ENCODE measurements at places on chromosomes 2 and 18. TPM values are rescaled to one million over a fixed set of nuclear protein-coding genes. Genes with fewer than 3 reads are reported as not detected.
A peak's percentile ranks its signal among the peaks of the same experiment; 100 is the strongest.

The ZAP70 gene
- 5.1 TPM for total RNA-seq

The RNU2-63P gene
- not detected for total RNA-seq

The KRTCAP3 gene
- 37.9 TPM for total RNA-seq

The SPC25 gene
- total RNA-seq: 0.67 TPM

The SERPINB3 gene
- total RNA-seq: not detected

The SRSF7 gene
- 108 TPM for total RNA-seq

The PDE6D gene
- total RNA-seq: 21.5 TPM

The CD207 gene
- 0.11 TPM for total RNA-seq

The CNNM4 gene
- 17.3 TPM for total RNA-seq

The UCN gene
- 2.0 TPM for total RNA-seq

The POMC gene
- total RNA-seq: 3.7 TPM

The GAL3ST2 gene
- not detected for total RNA-seq

The DNMT3A gene
- total RNA-seq: 41.2 TPM

The CCBE1 gene
- total RNA-seq: 35.1 TPM

The FRZB gene
- total RNA-seq: 7.4 TPM

The AGXT gene
- not detected for total RNA-seq

DNA sequence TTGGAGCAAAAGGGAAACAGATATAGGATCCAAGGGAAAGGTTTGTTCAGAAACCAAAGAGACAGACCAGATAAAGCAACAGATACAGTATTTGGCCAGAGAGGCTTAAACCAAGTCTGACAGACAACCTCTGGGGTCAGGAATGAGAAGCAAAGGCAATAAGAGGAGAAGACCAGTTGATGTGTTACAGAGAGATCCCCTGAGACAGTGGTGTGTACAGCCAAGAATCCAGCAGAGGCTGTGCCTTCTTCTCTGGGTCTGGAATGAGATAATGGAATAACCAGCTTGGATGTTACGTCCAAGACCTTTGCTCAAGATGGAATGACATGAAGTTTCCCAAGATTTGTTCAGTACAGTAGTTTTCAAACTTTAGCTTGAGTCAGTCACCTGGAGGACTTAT is 61.1 kb downstream of the MDH1 start:
- no peaks in the 10 kb centered on the region for H3K27me3 ChIP-seq
- no peak for DNase-seq
- no peaks in the 10 kb centered on the region for H3K36me3 ChIP-seq
- H3K4me3 ChIP-seq: no peak overlapping the region
- H3K4me1 ChIP-seq: no peaks in the 10 kb centered on the region

- peaks cover 3% of the 10 kb centered on the region for H3K4me1 ChIP-seq
- no peak overlapping the region for H3K27ac ChIP-seq
- no peak for DNase-seq
- H3K4me3 ChIP-seq: no peak overlapping the region
Measured at GRCh38 chr2:156470975-156471583, 34.9 kb downstream of the GPD2 start.

- H3K27me3 ChIP-seq: no peaks in the 10 kb centered on the region
- no peak overlapping the region for H3K27ac ChIP-seq
- H3K4me3 ChIP-seq: no peak overlapping the region
- DNase-seq: no peak
- peaks cover 3% of the 10 kb centered on the region for H3K4me1 ChIP-seq
- no peaks in the 10 kb centered on the region for H3K36me3 ChIP-seq
Measured at GRCh38 chr2:168757223-168757622, 45.2 kb upstream of the NOSTRIN start.

GRCh38 chr2:197113275-197113711 is 186.8 kb upstream of the PGAP1 start:
- H3K36me3 ChIP-seq: peaks cover 2% of the 10 kb centered on the region
- no peak overlapping the region for H3K27ac ChIP-seq
- H3K4me1 ChIP-seq: no peaks in the 10 kb centered on the region
- no peak overlapping the region for H3K4me3 ChIP-seq
- DNase-seq: peak; percentile 75
- no peaks in the 10 kb centered on the region for H3K27me3 ChIP-seq

- H3K4me3 ChIP-seq: peak within 1 kb of the TSS; percentile 67
- DNase-seq: peak; percentile 99
- peaks cover 43% of the 10 kb centered on the region for H3K27me3 ChIP-seq
- H3K27ac ChIP-seq: peak within 1 kb of the TSS; percentile 88
- peaks cover 5% of the 10 kb centered on the region for H3K36me3 ChIP-seq
Measured at GRCh38 chr2:219498280-219499057, at the start of gene GMPPA. GMPPA (plus strand) TSS chr2:219498891; CDS start chr2:219499976, 1,085 bp downstream.

GRCh38 chr2:17877811-17878280 is 621 bp upstream of the KCNS3 start:
- no peaks in the 10 kb centered on the region for H3K36me3 ChIP-seq
- DNase-seq: peak; percentile 22
- H3K27ac ChIP-seq: no peak overlapping the region
- H3K4me3 ChIP-seq: peak overlapping the region; percentile 60
- peaks cover 27% of the 10 kb centered on the region for H3K27me3 ChIP-seq
- no peaks in the 10 kb centered on the region for H3K4me1 ChIP-seq

DNA sequence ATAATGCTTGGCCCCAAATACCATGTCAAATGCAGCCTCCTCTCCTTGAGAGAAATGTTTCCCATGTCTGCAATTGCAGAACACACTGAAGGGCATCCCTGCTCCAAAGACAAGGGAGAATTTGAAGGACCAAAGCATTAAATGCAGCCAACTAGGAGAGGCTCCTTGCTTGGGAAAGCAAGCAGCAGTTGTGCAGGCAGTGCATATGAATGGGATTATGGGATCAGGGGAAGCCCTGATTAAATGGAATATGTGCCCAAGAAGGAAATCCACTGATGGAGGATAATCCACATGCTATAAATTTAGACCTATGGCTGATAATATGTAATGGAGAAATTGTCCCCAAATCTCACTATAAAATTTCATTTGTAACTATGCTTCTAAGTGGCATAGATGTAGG is 116.1 kb downstream of the NCKAP5 start:
- no peaks in the 10 kb centered on the region for H3K27me3 ChIP-seq
- DNase-seq: no peak
- H3K36me3 ChIP-seq: no peaks in the 10 kb centered on the region
- H3K4me1 ChIP-seq: no peaks in the 10 kb centered on the region

DNA sequence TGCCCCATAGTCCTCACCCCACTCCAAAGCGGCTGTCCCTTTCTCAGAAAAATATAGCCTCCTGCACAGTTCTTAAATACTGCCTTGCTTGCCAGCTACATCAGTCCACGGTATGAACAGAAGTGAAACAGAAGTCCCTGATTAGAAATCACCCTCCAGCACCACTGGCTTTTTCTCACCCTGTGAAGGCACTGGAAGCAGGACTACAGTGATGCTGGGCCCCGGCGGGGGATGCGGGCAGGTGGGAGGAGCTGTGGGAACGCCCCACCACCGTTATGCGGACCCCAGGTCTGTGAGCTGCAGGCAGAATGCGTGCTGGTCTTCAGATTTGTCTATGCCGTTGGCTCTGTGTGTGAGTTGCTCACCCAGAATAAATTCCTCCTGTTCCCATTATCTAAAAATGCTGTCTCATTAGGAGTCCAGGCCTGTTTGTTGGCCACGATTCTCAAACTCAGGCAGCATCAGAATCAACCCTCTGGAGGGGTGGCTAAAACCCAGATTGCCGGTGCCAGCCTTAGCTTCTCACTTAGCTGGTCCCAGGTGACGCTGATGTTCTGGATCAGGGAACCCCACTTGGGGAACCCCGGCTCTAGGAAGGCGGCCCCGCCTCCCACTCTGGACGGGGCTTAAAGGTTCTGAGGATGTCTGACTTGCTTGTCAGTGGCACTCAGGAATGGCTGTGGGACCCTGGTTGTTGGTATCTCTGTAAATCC is 224.8 kb upstream of the PXDN start:
- H3K4me1 ChIP-seq: no peaks in the 10 kb centered on the region
- no peak for DNase-seq
- H3K4me3 ChIP-seq: no peak overlapping the region
- no peaks in the 10 kb centered on the region for H3K27me3 ChIP-seq
- no peaks in the 10 kb centered on the region for H3K36me3 ChIP-seq
- no peak overlapping the region for H3K27ac ChIP-seq

DNA sequence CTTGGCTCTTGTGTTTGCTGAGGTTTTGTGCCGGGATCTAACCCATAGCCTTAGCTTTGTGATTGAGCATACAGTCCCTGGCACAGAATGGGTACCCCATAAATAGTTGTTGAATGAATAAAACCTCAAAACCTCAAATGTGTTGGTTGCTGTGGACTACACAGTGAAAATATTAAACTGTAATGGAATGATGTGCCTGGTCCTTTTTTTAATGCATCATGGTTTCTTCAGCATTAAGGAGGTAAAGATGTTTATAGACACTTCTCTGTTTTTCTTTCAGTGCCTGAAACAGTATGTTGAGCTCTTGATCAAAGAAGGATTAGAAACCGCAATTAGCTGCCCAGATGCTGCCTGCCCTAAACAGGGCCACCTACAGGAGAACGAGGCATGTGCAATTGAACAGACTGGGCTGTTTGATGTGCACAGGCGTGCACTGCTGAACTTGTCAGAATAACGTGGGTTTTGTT is 97.0 kb downstream of the RNF144A start:
- no peaks in the 10 kb centered on the region for H3K27me3 ChIP-seq
- no peak overlapping the region for H3K4me3 ChIP-seq
- DNase-seq: no peak
- H3K4me1 ChIP-seq: peaks cover 29% of the 10 kb centered on the region

GRCh38 chr18:29512761-29513160 is 1335.8 kb upstream of the CDH2 start:
- no peak overlapping the region for H3K27ac ChIP-seq
- DNase-seq: no peak
- no peaks in the 10 kb centered on the region for H3K4me1 ChIP-seq
- H3K36me3 ChIP-seq: no peaks in the 10 kb centered on the region
- no peaks in the 10 kb centered on the region for H3K27me3 ChIP-seq

- H3K27ac ChIP-seq: no peak overlapping the region
- no peaks in the 10 kb centered on the region for H3K36me3 ChIP-seq
- H3K4me3 ChIP-seq: no peak overlapping the region
- H3K4me1 ChIP-seq: no peaks in the 10 kb centered on the region
Measured at GRCh38 chr2:223751012-223751411, 86.4 kb downstream of the AP1S3 start.

DNA sequence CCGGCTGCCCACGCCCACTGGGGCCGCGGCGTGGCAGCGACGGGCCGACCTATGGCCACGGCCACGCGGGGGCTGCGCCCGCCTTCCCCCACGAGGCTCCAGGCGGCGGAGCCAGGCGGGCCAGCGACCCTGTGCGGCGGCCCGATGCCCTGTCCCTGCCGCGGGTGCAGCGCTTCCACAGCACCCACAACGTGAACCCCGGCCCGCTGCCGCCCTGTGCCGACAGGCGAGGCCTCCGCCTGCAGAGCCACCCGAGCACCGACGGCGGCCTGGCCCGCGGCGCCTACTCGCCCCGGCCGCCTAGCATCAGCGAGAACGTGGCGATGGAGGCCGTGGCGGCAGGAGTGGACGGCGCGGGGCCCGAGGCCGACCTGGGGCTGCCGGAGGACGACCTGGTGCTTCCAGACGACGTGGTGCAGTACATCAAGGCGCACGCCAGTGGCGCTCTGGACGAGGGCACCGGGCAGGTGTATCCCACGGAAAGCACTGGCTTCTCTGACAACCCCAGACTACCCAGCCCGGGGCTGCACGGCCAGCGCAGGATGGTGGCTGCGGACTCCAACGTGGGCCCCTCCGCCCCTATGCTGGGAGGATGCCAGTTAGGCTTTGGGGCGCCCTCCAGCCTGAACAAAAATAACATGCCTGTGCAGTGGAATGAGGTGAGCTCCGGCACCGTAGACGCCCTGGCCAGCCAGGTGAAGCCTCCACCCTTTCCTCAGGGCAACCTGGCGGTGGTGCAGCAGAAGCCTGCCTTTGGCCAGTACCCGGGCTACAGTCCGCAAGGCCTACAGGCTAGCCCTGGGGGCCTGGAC is 253.2 kb downstream of the GLI2 start:
- no peak for DNase-seq
- H3K36me3 ChIP-seq: peaks cover 24% of the 10 kb centered on the region
- no peak overlapping the region for H3K4me3 ChIP-seq
- peaks cover 1% of the 10 kb centered on the region for H3K4me1 ChIP-seq
- H3K27me3 ChIP-seq: no peaks in the 10 kb centered on the region

DNA sequence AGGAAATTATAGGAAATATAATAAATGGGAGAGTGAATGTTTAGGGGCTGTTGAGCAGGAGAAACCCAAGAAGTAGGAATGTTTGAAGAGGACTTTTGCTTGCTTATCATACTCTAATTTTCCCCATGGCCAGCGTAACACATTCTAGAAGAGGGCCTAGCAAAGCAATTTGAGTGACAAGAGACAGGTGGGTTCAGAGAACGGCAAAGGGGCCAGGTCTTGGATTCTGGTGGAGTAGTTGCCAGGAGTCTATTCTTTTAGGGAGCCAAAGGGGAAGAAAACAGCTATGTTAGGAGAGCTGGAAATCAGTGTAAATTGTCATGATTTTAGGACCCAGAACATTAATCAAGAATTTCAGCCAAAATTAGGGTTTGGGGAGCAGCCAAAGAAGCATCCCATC is 96.5 kb downstream of the COL5A2 start:
- H3K4me3 ChIP-seq: no peak overlapping the region
- H3K27me3 ChIP-seq: no peaks in the 10 kb centered on the region
- peaks cover 11% of the 10 kb centered on the region for H3K36me3 ChIP-seq
- no peaks in the 10 kb centered on the region for H3K4me1 ChIP-seq

DNA sequence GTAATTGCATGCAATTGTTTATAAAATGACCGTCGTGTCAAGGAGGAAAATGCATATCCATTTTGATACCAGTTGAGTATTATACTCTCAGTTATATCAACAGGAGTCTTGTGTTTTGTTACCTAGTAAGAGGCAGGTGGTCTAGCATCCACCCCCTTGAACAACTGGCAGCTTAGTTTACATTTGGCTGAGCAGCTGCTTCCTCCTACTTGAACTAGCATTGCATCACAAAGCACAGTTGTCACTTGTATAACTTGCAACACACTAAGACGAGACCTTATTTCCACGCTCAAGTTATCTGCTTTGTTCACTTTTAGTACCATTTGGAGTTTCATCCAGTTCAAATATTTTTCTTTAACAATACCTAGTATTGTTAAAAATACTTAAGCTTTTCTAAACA is 75.4 kb upstream of the UBE2E3 start:
- no peaks in the 10 kb centered on the region for H3K4me1 ChIP-seq
- no peaks in the 10 kb centered on the region for H3K27me3 ChIP-seq
- DNase-seq: peak; percentile 45
- no peaks in the 10 kb centered on the region for H3K36me3 ChIP-seq
- no peak overlapping the region for H3K4me3 ChIP-seq
- H3K27ac ChIP-seq: no peak overlapping the region

Measured in lung (tissue), 17 donors.